ENCODE measurements at places on chromosomes 16 and 17.

DNA sequence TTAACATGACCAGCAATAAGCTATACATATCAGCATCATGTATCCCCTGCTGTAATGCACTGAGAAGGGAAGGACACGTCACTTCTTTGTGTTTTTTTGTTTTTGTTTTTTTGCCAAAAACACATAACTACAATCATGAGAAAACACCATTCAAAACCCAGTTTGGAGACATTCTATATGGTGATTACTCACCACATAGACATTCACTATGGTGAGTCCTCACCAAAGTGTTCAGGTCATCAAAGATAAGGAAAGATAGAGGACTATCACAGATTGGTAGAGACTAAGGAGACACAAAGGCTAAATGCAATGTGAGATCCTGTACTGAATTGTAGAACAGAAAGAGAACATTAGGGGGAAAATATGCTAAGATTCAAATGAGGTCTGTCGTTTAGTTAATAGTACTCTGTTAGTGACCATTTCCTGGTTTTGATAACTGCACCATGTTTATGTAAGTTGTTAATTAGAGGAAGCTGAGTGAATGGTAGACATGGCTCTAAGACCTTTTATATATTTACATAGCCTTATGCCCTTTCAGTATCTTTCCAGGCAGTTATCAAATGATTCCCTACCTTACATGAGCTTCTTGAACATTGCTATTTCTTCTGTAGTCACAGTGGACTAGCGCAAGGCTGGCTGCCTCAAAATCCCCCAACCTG is 46.6 kb downstream of the PIK3R5 start:
- H3K36me3 ChIP-seq = no peaks in the 10 kb centered on the region
- no peaks in the 10 kb centered on the region for H3K27me3 ChIP-seq
- no peak overlapping the region for H3K4me3 ChIP-seq
- DNase-seq = no peak

DNA sequence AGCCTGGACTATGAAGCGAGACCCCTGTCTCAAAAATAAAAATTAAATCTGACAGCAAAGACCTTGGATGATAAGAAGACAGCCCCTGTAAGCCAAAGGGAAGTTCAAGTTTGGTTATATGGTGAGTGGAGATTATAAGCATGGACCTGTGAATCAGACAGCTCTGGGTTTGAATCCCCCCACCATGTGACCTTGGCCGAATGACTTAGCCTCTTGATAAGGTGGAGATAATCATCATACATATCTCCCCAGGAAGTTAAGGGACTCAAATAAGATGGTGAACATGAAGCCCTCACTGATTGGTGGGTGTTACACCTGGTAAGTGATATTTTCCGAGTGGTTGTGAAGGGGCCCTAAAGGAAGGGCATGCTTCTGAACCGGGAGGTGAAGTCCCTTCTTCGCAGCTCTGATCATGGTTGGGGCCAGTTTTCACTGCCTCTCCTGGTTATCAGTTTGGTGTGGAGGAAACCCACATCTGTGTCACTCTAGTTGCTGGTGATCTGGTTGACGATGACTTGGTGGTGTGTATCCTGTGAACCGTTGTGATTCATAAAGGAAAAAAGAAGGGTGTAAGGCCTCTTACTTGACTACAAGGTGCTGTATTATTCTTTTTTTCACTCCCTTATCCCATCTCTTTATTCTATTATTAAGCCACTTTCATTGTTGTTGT is 61.7 kb upstream of the CLEC18A start:
- no peaks in the 10 kb centered on the region for H3K4me1 ChIP-seq
- no peak for DNase-seq
- no peaks in the 10 kb centered on the region for H3K27me3 ChIP-seq
- H3K27ac ChIP-seq = no peak overlapping the region
- peaks cover 27% of the 10 kb centered on the region for H3K36me3 ChIP-seq

DNA sequence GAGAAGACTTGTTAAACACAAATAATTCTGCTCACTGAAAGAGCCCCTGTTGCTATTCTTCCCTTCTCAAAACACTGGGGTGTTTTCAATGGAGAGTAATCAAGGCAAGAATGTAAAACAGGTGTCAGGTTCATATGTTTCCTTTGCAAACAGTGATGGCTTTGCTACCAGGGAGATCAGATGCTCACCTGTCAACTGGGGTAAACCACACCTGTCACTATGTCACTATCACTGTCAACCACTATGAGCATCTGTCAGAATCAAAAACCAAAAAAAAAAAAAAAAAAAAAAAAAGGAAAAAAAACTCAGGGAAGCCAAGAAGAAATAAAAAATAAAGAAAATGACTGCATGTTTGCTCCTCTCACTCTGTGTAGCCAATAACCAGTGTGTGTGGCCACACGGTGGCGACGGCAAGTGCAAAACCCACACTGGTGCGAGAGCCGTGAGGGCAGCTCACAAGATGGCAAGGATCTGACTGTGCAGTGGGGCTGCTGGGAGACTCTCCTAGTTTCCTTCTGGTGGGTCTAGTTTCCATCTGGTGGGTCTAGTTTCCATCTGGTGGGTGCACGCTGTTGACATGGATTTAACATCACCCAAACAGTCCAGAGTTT is 22.7 kb downstream of the USP22 start:
- peaks cover 47% of the 10 kb centered on the region for H3K36me3 ChIP-seq
- no peak overlapping the region for H3K27ac ChIP-seq
- H3K27me3 ChIP-seq = no peaks in the 10 kb centered on the region
- DNase-seq = no peak
- H3K4me3 ChIP-seq = no peak overlapping the region
- peaks cover 12% of the 10 kb centered on the region for H3K4me1 ChIP-seq

- no peak overlapping the region for H3K4me3 ChIP-seq
- no peaks in the 10 kb centered on the region for H3K36me3 ChIP-seq
- DNase-seq = no peak
Observed at GRCh38 chr17:5804251-5804650, 219.9 kb upstream of the NLRP1 start.

GRCh38 chr16:50737420-50737959 is 4.4 kb upstream of the CYLD start:
- peaks cover 5% of the 10 kb centered on the region for H3K4me1 ChIP-seq
- H3K27ac ChIP-seq = no peak overlapping the region
- no peaks in the 10 kb centered on the region for H3K27me3 ChIP-seq
- DNase-seq = no peak
- no peak overlapping the region for H3K4me3 ChIP-seq
- no peaks in the 10 kb centered on the region for H3K36me3 ChIP-seq
